ENCODE measurements at places on chromosomes 7 and 10. TPM values are rescaled to one million over a fixed set of nuclear protein-coding genes. Genes with fewer than 3 reads are reported as not detected.

Gene DEPP1
- 1.4 TPM for total RNA-seq

Gene TRPV6
- total RNA-seq, result not detected

Gene NKX6-2
- total RNA-seq, result 0.46 TPM

Gene SFXN3
- 38.1 TPM for total RNA-seq

Gene TMEM270
- total RNA-seq, result not detected

Gene PSAP
- total RNA-seq, result 880 TPM

Gene ECHS1
- total RNA-seq, result 161 TPM

Gene PHKG1
- 1.9 TPM for total RNA-seq

Gene ZNF488
- 9.7 TPM for total RNA-seq
